ENCODE measurements at places on chromosomes 11 and 22.

DNA sequence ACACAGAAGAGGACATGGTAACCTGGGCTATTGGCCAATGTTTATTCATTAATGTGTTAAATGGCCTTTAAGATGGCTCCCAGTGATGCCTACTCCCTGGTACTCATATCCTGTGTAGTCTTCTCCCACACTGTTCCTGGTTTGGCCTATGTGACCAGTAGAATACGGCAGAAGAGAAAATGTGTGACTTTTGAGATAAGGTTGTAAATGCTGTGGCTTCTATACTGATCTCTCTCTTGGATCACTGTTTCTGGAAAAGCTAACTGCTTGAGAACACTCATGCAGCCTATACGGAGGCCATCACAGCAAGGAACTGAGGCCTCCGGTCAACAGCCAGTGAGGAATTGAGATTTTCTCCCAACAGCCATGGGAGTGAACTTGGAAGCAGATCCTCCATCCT is 24.1 kb downstream of the MAML2 start:
- DNase-seq, result no peak

GRCh38 chr22:48101704-48102103 is 1339.3 kb downstream of the TBC1D22A start:
- DNase-seq, result no peak

- no peak for DNase-seq
Measured at GRCh38 chr11:47212938-47213337, 1.8 kb upstream of the DDB2 start.

DNA sequence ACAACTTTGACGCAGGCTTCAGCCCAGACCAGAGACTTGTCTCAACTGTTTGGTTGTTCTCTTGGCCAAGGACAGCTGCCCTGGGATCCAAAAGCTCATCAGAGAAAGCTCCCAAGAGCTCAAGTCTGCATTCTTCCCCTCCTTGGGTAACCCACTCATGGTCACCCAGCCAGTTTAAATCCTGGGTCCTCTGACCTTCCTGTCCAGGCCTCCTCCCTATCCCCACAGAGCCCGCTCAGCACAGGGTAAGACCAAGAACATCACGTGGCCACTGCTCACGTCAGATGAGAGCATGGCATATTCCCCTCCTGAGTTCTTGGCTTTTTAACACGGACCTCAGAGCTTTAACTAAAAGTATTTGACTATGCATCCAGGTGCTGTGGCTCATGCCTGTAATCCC is 25.8 kb downstream of the TSKU start:
- DNase-seq, result no peak

- DNase-seq, result no peak
Measured at GRCh38 chr11:60121264-60121663, 32.8 kb downstream of the MS4A2 start.

All from GM19239 (cell line).